ENCODE measurements at places on chromosomes 16 and 17.

DNA sequence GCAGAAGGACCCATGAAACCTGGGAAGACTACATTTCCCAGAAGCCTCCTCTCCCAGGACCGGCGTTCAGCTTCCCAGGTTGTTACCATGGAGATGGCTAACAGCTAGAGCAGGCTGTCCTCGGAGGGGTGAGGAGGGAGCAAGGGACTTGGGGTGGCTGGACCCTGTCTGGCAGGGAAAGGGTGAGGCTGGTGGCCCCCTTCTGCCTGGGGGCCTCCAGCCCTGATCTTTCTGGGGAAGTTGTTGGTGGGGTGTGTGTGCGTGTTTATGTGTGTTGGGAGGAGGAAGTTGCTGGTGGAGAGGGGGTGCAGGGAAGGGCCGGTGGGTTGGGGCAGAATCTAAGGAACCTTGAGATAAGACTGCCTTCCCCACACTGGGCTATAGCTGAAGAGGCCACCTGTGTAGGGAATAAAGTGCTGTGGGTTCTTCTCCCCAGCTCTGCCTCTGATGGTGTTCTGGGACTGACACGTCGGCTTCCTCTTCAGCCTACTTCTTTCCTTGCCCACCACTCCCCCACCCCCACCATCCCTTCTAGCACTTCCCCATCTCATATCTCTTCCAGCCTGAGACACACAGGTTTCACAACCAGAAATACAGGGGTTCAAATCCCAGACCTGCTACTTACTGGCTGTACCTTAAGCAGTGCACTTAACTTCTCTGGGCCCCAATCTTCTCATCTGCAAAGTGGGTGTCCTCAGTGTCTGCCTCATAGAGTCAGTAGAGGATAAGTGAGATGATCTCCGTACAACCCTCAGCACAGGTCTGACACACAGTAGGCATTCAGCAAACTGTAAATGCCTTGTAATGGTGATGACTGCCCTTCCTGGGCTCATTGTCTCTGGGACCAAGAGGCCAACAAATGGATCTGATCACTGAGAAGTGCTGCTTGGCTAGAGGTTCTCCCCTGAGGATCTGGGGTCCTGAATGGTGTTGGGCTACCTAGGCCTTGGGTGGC is at the start of gene DRC7:
Gene DRC7, plus strand, starts transcription at position 82 of the 955 bp plus-strand sequence. CDS start 3,144 bp downstream, outside the sequence.
- H3K4me3 ChIP-seq: peak within 1 kb of the TSS; percentile 6
- no peaks in the 10 kb centered on the region for H3K27me3 ChIP-seq
- H3K4me1 ChIP-seq: peaks cover 8% of the 10 kb centered on the region
- no peaks in the 10 kb centered on the region for H3K36me3 ChIP-seq
- peak within 1 kb of the TSS; percentile 24 for H3K27ac ChIP-seq

GRCh38 chr17:37068266-37068665 is 119.5 kb downstream of the AATF start:
- no peak for DNase-seq
- no peaks in the 10 kb centered on the region for H3K27me3 ChIP-seq
- no peaks in the 10 kb centered on the region for H3K4me1 ChIP-seq
- H3K27ac ChIP-seq: no peak overlapping the region
- H3K4me3 ChIP-seq: no peak overlapping the region

DNA sequence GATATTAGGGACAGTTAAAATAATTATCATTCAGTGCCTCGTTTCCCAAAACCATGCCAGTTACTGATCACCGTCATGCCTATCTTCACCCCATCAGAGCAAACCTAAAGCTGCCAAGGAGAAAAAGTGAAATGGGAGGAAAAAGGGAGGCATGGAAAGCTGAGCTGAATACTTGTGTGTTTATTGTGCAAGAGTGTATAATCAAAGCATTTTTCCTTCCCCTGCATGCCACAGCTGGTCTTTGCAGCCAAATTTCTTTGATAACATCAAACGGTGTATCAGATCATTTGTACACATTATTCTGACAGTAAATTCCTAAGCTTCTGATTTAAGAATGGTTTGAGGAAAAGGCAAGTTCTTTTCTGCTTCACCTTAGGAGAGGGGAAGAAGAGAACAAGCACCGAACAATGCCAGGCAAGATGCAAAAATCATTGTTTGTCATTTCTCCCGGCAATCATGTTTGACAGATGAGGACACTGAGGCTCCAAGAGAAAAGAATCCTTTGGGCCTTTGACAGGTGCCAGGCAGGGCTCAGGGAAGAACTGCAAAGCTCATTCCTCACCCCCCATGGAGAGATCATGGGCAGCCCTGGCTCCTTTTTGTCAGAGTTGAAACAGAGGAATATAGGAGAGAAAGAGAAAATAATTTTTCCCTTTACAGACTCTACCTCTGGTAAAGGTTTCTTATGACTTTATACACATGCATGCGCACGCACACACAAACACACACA is 51.4 kb upstream of the ARHGAP44 start:
- H3K36me3 ChIP-seq: no peaks in the 10 kb centered on the region
- H3K4me3 ChIP-seq: no peak overlapping the region
- no peaks in the 10 kb centered on the region for H3K4me1 ChIP-seq

DNA sequence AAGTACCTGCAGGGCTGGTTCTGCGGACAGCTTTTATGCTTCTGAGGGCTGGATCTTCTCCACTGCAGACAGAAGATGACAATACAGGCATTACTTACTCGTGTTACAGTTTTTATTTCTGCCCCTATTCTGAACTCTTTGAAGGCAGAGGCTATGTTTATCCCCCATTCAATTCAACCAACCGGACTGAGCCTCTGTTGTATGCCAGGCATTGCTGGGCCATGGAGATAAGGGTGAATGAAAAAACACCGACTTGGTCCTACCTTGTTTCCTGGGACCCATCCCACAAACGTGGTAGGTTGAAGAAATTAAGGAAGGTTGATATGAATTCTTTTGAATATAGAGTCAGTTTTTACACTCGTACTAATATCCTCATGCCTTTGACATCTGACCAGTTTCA is 10.0 kb upstream of the HP start:
- H3K36me3 ChIP-seq: peaks cover 24% of the 10 kb centered on the region
- no peaks in the 10 kb centered on the region for H3K4me1 ChIP-seq
- no peak for DNase-seq
- H3K4me3 ChIP-seq: no peak overlapping the region
- H3K27ac ChIP-seq: no peak overlapping the region

- no peak overlapping the region for H3K4me3 ChIP-seq
- no peaks in the 10 kb centered on the region for H3K36me3 ChIP-seq
- H3K27me3 ChIP-seq: peaks cover 19% of the 10 kb centered on the region
- DNase-seq: no peak
- no peaks in the 10 kb centered on the region for H3K4me1 ChIP-seq
- no peak overlapping the region for H3K27ac ChIP-seq
Observed at GRCh38 chr16:49883076-49884014, 27.4 kb upstream of the ZNF423 start.

GRCh38 chr17:35812456-35812855 is 3.2 kb downstream of the TAF15 start:
- H3K4me3 ChIP-seq: no peak overlapping the region
- H3K36me3 ChIP-seq: peaks cover 43% of the 10 kb centered on the region
- DNase-seq: no peak
- no peak overlapping the region for H3K27ac ChIP-seq
- no peaks in the 10 kb centered on the region for H3K27me3 ChIP-seq

DNA sequence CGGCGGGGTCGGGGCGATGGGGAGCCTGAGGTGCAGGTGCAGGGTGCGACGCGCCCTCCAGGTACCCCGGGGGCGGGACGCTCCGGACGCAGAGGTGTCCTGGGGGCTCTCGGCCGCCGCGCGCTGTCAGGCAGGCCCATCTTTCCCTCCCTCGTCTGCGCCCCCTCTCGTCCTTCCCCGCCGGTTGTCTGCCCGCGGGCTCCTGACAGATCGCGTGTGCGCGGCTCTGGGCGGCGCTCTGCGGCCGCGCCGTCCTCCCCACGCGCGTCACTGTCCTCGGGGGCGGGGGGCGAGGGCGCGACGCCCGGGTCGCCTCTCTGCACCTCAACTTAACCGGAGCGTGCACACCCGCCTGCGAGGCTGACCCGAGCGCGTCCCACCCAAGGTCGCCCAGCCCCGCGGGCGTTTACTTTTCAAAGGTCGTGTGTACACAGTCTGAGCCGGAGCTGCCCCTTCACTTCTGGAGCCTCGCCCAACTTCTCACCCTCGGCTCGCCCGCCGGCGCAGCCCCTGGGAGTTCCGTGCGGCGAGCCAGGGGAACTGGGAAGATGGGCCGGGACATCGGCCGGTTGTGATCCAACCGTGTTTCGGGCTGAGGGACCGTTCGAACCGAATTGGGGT is 512 bp downstream of the AKAP1 start:
- H3K4me1 ChIP-seq: peaks cover 40% of the 10 kb centered on the region
- H3K27me3 ChIP-seq: no peaks in the 10 kb centered on the region
- peaks cover 9% of the 10 kb centered on the region for H3K36me3 ChIP-seq

Data from activated CD4-positive, alpha-beta T cell treated with anti-CD3 and anti-CD28 coated beads for 36 hours (primary cell).